Right ventricle myocardium superior (tissue), 1 donor: ENCODE measurements at places on chromosomes 2 and 18.
A peak's percentile ranks its signal among the peaks of the same experiment; 100 is the strongest.

GRCh38 chr2:125085904-125086303 is 1060.8 kb downstream of the CNTNAP5 start:
- DNase-seq = no peak

GRCh38 chr2:25380586-25381375 is 39.1 kb upstream of the DNMT3A start:
- no peak for DNase-seq

- DNase-seq = no peak
Measured at GRCh38 chr18:62634458-62634857, 80.9 kb upstream of the PHLPP1 start.

DNA sequence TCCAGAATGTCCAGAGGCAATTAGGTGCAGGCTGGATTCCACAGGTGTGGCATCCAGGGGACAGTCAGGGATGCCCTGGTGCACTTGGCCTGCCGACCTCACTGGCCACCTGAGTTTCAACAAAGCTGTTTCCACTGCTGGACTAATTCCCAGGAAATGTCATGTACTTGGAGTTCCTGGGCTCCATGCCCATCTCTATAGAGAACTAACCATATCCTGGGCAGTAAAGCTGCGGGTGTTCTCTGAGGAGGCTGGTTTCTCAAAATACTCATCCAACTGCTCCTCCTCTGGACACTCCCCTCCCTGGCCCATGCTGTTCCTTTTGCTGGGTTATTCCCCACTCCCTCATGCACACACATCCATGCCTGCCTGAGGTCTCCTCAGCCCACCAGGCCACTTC is 161.9 kb upstream of the SKOR2 start:
- DNase-seq = no peak

- DNase-seq = no peak
Measured at GRCh38 chr2:42328148-42328833, 32.7 kb downstream of the COX7A2L start.

DNA sequence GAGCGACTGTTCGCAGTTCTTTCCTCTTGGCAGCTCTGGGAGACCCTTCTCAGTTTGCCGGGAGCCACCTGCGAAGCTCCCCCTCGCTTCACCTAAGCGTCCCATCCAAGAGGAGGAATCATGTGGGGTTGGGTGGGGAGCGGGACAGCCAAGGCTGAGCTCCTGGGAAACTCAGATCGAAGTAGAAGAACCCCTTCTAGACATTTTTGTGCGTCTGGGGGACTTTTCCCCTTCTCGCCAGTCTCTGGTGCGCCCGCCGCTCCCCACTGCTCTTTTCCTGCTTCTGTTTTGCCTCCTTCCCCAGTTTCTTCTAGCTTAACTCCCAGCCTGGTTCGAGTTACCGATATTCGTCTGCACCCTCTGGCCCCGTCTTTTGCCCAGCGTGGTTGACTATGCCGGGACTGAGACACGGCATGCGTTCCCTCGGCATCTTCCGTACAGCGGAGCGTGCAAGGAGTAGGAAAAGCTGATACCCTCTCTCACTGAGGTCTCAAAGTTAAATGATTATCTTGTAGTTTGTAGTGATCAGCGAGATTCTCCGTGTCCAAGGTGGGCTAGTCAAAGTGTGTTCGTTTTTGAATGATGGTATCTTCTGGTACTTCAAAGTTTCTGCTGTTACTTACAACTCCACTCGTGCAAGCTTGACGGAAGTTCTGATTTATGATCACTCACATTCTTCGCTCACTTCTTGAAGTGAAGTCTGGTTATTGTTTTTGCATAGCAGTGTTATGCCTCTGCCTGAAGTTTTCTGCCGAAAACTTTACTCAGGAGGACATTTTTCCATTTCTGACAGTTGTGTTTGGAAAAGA is 664 bp downstream of the CAMKMT start:
- peak; percentile 51 for DNase-seq

GRCh38 chr2:237494066-237494465 is 7.0 kb downstream of the MLPH start:
- DNase-seq = no peak

DNA sequence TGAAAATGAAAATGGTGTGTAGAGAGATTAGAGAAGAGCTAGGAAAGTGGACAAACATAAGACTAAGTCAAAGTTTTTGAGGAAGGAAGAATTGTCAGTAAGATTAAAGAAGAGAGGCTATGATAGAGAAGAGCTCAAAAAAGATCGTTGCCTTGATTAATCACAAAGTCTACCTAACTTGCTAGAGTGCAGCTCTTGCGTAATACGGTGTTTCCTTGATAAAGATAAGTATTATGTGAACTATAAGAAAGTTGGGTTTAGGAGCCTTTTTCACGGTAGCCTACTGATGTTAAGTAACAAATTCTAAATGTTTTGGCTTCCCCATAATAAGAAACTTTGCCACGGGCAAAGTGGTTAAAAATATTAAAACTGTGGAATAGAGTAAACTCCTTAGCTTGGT is 226.4 kb upstream of the NRXN1 start:
- no peak for DNase-seq

DNA sequence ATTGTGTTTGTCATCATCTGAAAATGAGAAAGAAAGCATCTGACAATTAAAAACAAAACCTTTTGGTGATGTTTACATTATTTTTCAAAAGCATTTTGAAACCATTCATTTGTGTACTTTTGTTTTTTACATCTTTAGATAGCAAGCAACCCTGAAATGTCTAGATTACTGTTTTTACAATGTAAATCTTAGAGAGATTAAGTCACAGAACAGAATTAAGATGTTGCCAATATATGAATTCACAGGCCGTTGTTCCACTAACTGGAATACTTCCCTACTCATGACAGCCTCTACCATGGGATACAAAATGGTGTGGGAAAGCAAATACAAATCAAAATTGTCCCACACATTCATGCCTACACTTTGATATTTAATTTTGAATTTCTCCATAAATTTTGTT is 480.0 kb upstream of the ZEB2 start:
- DNase-seq = no peak

DNA sequence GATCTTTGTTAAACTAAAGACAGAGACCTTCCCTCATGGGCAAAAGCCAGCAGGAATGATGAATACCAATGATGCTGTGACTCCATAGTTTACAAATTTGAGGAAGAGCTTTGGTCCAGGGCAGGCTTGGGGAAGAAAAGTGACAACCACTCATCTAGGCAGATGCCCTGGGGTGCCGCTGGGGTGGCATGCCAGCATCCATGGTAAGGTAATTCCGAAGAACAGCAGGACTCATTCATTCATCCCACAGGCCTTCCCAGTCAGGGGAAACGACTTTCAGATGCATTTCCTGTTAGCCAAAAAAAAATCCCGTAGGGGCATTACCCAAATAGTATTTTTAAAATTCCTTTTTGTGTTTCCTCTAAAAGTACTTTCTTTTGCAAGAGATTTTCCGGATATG is 180.7 kb upstream of the SERPINE2 start:
- DNase-seq = no peak

DNA sequence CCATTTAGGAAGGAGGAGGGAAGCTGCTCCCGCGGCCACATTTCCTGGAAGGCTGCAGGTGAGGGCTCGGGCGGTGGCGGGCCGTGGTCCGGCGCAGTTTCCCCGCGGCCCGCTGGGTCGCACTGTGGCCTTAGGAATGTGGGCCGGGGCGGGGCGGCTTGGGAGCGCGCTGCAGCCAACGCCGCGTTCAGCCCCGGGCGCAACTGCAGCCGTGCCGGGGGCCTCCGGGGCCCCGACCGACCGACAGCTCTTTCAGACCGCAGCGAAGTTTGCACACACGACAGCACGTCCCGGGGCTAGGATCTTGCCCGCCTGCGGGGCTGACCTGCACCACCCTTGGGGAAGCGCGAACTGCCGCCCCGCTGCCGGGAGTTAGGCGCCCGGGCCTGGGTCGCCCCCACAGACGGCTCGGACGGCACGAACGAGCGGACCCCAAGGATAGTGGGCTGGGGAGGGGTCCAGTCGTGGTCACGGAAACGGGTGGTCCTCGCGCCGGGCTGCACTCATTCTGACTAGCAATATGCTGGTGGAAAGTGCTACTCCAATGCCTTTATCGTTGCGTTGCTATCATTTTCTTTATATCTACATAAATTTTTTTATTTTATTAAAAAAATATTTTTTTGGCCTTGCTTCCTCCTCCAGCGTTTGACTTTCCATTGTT is 69.9 kb upstream of the DLX2 start:
- peak; percentile 80 for DNase-seq

DNA sequence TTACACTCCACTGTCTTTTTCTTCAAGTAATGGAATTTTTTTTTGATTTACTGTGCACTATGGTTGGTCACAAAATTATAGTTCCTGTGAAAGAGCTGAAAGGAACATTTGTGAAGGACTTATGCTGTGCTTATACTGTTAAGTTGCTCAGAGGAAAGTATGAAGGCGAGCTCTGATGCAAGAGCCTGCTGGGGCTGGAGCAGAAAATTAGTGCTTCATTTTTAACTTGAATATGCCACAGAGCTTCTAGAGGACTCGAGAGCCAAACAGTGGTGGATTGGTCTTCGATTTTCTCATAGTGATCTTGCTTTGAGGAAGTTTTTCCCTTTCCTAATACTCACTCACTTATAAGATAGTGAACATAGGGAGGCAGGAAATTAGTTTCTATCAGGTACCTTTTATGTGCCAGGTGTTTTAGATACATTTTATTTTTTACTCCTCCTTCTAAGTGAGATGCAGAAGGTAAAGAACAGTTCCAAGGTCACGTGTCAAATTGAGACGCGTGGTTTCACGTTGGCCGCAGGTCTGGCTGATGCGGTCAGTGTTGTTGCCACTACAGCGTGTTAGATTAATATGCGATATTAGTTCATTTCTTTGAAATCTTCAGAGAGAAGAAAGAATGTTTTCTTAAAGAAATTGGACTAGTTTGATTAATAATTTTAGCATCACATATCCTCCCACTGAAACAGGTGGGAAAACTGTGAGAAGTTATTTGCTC is 20.2 kb downstream of the GATA6 start:
- DNase-seq = no peak

DNA sequence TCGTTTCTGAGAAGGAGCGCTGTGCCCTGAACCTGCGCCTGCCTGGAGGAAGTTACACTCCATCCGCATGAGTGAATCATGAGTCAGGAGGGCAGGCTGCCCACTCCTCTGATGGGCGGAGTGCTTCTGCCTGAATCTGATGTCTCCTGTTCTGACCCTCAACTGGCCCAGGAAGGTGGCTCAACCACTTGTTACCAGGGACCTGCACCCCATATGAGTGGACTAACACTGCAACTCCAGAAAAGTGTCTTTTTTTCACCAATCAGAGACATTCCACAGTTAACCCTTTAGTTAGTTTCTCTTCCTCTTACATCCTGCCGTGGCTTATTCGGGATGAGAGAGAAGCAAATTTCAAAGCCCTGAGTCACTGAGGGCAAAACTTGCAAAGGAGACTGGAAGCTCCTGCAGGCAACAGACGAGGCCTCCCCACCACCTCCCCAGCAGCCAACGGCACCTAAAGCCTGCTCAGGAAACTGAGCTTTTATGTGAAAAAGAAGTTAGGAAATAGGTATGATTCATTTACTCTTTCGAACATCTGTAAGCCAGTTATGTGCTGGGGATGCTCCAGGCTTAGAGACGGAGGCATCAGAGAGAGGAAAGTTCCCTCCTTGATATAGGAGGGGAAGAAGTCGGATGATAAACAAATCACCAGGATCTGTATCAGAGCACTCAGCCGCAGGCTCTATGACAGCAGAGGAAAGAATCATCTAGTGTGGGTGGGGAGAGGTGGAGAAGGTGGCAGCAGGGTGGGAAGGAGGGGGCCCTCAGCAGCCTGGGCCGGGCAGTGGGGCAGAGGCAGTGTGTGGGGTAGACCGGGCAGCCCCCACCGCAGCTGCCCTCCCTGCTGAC is 30.9 kb downstream of the MBP start:
- peak; percentile 87 for DNase-seq

DNA sequence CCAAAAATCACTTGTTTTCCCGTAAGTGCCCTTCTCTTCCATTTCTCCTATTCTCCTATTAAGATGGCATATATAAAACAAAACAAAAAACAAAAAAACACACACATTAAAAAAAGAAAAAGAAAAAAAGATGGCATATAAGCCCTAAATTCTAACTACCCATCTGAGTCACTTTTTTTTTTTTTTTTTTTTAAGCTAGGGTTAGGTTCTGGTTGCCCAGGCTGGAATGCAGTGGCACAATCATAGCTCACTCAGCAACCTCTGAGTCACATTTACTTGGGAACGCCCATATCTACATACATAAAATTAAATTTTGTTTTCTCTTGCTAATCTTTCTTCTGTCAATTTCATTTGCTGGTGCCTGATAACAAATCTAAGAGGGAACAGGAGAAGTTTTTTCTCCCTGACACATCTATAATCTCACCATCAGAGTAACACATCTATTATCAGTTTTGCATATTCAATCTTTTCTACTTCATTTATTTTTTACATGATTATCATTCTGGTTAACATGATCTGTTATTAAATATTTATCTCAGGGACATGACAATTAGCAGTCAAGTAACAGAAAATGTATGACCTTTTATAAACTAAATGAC is 52.1 kb downstream of the EEF1B2 start:
- DNase-seq = no peak

DNA sequence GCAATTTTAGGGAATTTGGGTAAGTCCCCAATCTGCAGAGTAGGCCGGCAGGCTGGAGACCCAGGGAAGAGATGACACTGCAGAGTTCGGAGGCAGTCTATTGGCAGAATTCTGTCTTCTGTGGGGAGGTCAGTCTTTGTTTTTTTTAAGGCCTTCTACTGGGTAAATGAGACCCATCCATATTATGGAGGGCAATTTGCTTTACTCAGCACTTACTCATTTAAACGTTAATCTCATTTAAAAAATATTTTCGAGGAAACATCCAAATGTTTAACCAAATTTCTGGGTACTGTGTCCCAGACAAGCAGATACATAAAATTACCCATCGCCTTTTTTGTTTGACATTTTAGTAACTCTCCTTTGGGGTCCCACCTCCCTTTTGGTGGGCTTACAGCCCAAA is 139.5 kb downstream of the IRS1 start:
- no peak for DNase-seq

DNA sequence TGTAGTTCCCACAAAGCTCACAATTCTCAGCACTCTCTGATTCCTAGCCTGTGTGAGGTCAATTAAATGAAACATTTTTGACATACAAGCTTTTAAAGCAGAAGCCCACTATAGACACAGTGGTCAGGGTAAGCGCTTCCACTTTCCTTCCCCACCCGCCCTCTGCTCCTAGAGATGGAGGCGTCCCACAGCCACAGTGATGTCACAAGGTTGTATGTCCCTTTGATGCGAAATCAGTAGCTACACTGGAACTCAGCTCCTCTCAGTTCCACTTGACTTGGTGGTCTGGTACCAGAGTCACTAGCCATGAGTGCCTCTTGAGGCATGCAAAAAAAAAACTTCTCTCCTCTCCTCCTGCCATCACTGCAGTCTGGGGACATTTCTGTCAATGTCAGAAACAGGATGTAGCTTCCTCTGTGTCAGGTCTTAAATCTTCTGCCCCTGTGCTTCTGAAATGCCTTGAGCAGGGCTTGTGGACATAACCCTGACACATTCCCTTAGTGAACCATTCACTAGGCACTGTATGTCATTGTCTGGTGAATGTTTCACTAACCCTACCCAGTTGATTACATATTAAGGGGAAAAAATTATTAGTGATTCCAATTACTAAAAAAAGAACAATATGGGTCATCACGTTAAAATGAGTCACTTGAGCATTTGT is 7.8 kb downstream of the SULT1C4 start:
- no peak for DNase-seq
